ENCODE measurements at places on chromosomes 4 and X. TPM values are rescaled to one million over a fixed set of nuclear protein-coding genes. Genes with fewer than 3 reads are reported as not detected.
A peak's percentile ranks its signal among the peaks of the same experiment; 100 is the strongest.

GRCh38 chr4:121192480-121192879 lies 28.4 kb upstream of the TNIP3 start:
- H3K36me3 ChIP-seq = peaks cover 6% of the 10 kb centered on the region
- H3K27ac ChIP-seq = no peak overlapping the region
- peak; percentile 75 for DNase-seq
- H3K4me1 ChIP-seq = peaks cover 45% of the 10 kb centered on the region

- H3K27ac ChIP-seq = no peak overlapping the region
- no peak for DNase-seq
- H3K4me3 ChIP-seq = no peak overlapping the region
- peaks cover 27% of the 10 kb centered on the region for H3K4me1 ChIP-seq
These were observed 16.7 kb upstream of the AFAP1 start for GRCh38 chr4:7956270-7956808.

The TLR1 gene
- total RNA-seq = 2.6 TPM

- peaks cover 12% of the 10 kb centered on the region for H3K27me3 ChIP-seq
- no peak overlapping the region for H3K4me3 ChIP-seq
- no peak overlapping the region for H3K27ac ChIP-seq
- H3K36me3 ChIP-seq = no peaks in the 10 kb centered on the region
- DNase-seq = peak; percentile 88
These were observed 19.9 kb downstream of the DGAT2L6 start for GRCh38 chrX:70196961-70197720.

DNA sequence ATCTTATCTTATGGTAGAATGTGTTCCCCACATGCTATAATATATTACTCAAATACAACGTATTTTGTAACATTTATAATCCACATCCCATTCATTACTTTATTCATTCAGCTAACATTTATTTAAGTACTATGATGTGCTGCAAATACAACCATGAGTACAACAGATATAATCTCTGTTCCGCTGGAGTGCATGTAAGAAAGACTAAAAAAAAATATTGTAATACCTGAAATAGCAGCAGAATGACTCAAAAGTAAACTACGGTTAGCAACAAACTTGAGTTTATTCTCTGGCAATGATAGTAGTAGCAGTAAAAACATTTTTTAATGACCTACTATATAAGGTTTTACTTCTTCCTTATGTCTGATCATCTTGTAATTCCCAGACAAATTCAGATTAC lies 1776.3 kb downstream of the STIM2 start:
- no peak overlapping the region for H3K27ac ChIP-seq
- H3K36me3 ChIP-seq = no peaks in the 10 kb centered on the region
- no peaks in the 10 kb centered on the region for H3K27me3 ChIP-seq
- no peak for DNase-seq

The MAGEB17 gene
- not detected for total RNA-seq

GRCh38 chrX:18855919-18856644 lies 127.8 kb downstream of the PHKA2 start:
- H3K27me3 ChIP-seq = no peaks in the 10 kb centered on the region
- H3K36me3 ChIP-seq = no peaks in the 10 kb centered on the region
- no peak overlapping the region for H3K4me3 ChIP-seq
- DNase-seq = no peak

GRCh38 chr4:158799856-158800255 lies 31.0 kb downstream of the FNIP2 start:
- no peaks in the 10 kb centered on the region for H3K36me3 ChIP-seq
- H3K27ac ChIP-seq = no peak overlapping the region
- DNase-seq = no peak
- H3K4me1 ChIP-seq = peaks cover 10% of the 10 kb centered on the region
- H3K27me3 ChIP-seq = no peaks in the 10 kb centered on the region

DNA sequence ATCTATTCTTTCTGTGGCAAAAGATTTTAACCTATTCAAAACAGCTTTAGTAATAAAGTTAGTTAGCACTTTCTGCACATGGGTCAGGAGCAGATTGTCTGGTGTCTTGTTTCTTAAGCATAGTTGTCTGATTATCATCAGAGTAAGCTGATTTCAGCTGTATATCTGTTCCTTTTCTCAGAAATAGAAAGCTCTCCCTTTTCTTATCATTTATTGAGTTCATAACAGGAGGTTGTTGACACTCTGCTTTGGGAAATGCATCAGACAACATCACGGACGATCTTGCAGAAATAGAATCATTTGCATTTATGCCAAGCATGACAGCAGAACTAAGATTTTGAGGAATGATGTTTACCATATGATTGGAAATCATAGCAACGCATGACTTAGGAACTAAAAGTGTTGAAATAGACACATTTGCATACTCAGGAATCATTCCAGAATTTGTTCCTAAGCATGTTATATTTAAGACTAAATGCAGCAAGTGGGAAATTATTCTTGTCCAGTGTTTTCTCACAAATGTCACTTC lies 66.7 kb downstream of the RBMX2 start:
- H3K36me3 ChIP-seq = no peaks in the 10 kb centered on the region
- H3K4me1 ChIP-seq = no peaks in the 10 kb centered on the region
- DNase-seq = no peak
- no peak overlapping the region for H3K27ac ChIP-seq

- no peaks in the 10 kb centered on the region for H3K27me3 ChIP-seq
- no peaks in the 10 kb centered on the region for H3K4me1 ChIP-seq
- no peak overlapping the region for H3K27ac ChIP-seq
- H3K4me3 ChIP-seq = no peak overlapping the region
- H3K36me3 ChIP-seq = no peaks in the 10 kb centered on the region
These were observed 1066.0 kb downstream of the GLUD2 start for GRCh38 chrX:122113376-122113775.

DNA sequence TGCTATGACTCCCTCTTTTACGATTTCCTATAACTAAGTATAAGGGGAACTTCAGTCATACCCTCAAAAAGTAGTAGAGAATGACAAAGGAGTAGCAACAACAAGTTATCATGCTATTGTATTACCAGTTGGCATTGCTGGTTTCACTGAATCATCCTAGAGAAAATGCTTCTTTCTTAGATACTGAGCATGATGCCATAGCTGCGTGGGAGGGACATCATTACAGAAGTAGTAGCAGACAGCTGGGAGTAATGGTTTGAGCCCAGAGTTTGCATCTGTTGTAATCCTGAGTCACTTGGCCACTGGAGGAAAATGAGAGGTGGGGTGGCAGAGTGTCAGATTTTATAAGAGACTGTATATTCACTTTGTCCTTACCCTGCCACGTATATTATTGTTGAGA lies 38.6 kb downstream of the MTMR1 start:
- H3K36me3 ChIP-seq = peaks cover 57% of the 10 kb centered on the region
- H3K27ac ChIP-seq = peak overlapping the region; percentile 22
- peaks cover 19% of the 10 kb centered on the region for H3K4me1 ChIP-seq

GRCh38 chrX:125711103-125711502 lies 391.4 kb downstream of the TEX13C start:
- H3K4me3 ChIP-seq = no peak overlapping the region
- no peaks in the 10 kb centered on the region for H3K36me3 ChIP-seq
- H3K27ac ChIP-seq = no peak overlapping the region
- no peaks in the 10 kb centered on the region for H3K27me3 ChIP-seq
- H3K4me1 ChIP-seq = no peaks in the 10 kb centered on the region

- no peaks in the 10 kb centered on the region for H3K27me3 ChIP-seq
- H3K27ac ChIP-seq = no peak overlapping the region
- no peaks in the 10 kb centered on the region for H3K36me3 ChIP-seq
- H3K4me1 ChIP-seq = no peaks in the 10 kb centered on the region
These were observed 42.6 kb downstream of the GASK1B start for GRCh38 chr4:158130204-158130603.

DNA sequence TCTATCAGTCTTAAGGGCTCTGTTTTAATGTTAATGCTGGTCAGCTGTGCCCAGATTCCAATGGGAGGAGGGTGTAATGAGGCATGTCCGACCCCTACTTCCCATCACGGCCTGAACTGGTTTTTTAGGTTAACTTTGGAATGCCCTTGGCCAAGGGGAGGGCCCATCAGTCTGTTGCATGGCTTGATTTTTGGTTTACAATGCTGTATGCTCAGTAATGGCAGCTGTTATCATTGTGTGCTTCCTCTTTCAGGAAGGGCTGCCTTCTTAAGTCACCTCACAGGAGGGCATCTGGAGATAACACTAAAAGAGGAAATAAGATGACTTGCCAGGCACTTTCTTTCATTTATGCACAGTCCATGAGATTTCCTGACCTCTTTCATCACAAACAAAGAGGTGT lies 36.3 kb downstream of the ATXN3L start:
- H3K4me1 ChIP-seq = peaks cover 5% of the 10 kb centered on the region
- no peaks in the 10 kb centered on the region for H3K27me3 ChIP-seq
- peaks cover 2% of the 10 kb centered on the region for H3K36me3 ChIP-seq
- H3K27ac ChIP-seq = no peak overlapping the region
- DNase-seq = no peak

- H3K36me3 ChIP-seq = no peaks in the 10 kb centered on the region
- DNase-seq = no peak
- H3K27me3 ChIP-seq = no peaks in the 10 kb centered on the region
- H3K4me1 ChIP-seq = no peaks in the 10 kb centered on the region
These were observed 43.3 kb upstream of the STAG2 start for GRCh38 chrX:123918106-123918721.

- H3K4me3 ChIP-seq = no peak overlapping the region
- no peak overlapping the region for H3K27ac ChIP-seq
- H3K27me3 ChIP-seq = no peaks in the 10 kb centered on the region
- H3K4me1 ChIP-seq = no peaks in the 10 kb centered on the region
- no peaks in the 10 kb centered on the region for H3K36me3 ChIP-seq
These were observed 104.7 kb upstream of the NKX1-1 start for GRCh38 chr4:1510931-1511330.

The TBCK gene
- total RNA-seq = 29.5 TPM

DNA sequence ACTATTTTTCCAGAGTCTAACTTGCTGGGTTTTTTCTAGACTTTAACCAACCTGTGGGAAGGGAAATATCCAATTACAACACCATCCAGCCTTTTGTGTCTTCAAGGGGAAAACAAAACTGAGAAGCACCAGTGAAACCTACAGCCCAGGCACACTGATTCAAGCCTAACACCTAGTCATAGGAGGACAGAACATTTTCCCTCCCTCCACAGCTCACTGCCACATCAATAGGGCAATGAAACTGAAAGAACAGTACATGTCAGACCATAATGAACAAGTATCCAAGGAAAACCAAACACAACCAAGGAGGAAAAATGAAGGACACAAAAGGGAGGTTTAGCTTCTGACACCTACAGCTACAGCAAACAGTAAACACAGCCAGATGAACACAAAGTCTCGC lies 17.6 kb downstream of the MAGEA8 start:
- no peaks in the 10 kb centered on the region for H3K36me3 ChIP-seq
- no peaks in the 10 kb centered on the region for H3K27me3 ChIP-seq
- DNase-seq = no peak
- no peak overlapping the region for H3K27ac ChIP-seq
- H3K4me3 ChIP-seq = no peak overlapping the region

GRCh38 chrX:153727123-153727931 lies 2.7 kb downstream of the ABCD1 start:
- H3K4me1 ChIP-seq = peaks cover 24% of the 10 kb centered on the region
- peak overlapping the region; percentile 74 for H3K27ac ChIP-seq
- DNase-seq = peak; percentile 56
- H3K27me3 ChIP-seq = no peaks in the 10 kb centered on the region

The GNRHR gene
- not detected for total RNA-seq

The TMEM31 gene
- total RNA-seq = not detected

The GDPD2 gene
- 0.19 TPM for total RNA-seq

DNA sequence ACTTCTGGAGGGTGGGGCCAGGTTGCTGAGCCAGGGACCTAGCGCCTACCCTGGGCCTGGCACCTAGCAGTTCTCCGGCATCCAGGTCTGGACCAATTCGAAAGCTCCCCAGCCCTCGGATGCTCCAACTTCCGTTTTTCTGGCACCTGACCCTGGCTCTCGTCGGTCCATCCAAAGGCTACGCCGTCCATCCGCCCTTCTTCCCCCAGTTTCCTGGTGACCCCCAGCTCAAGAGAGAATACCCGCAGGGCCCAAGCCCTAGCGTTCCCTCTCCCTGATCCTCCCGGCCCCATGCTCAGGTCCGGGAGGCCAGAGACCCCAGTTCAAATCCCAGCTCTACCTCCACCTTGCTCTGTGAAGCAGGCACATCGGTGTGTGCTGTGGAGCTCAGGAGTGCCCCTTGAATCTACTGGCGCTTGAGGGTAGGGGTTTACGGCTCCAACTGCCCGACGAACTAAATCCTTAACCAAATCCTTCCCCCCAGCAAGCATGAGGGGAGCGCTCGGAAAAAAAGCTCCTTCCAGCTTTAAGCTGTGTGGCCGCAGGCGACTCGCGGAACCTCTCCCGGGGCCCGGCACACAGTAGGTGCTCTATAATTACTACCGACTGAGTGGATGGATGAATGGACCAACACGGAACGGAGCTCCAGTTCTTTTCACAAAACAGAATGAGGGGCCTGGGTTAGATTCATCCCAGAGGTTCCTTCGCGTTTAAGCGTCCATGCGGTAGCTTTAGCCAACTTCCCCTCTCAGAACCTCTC lies 1.1 kb downstream of the CRMP1 start:
- H3K36me3 ChIP-seq = peaks cover 2% of the 10 kb centered on the region
- no peak for DNase-seq
- no peaks in the 10 kb centered on the region for H3K4me1 ChIP-seq
- H3K4me3 ChIP-seq = no peak overlapping the region
- H3K27ac ChIP-seq = no peak overlapping the region

- no peak for DNase-seq
- H3K36me3 ChIP-seq = peaks cover 3% of the 10 kb centered on the region
- no peaks in the 10 kb centered on the region for H3K27me3 ChIP-seq
These were observed 75.6 kb downstream of the LRBA start for GRCh38 chr4:150939530-150939929.

GRCh38 chr4:71469541-71469940 lies 130.7 kb downstream of the SLC4A4 start:
- DNase-seq = no peak
- no peaks in the 10 kb centered on the region for H3K4me1 ChIP-seq
- H3K27me3 ChIP-seq = no peaks in the 10 kb centered on the region
- no peaks in the 10 kb centered on the region for H3K36me3 ChIP-seq
- no peak overlapping the region for H3K4me3 ChIP-seq

DNA sequence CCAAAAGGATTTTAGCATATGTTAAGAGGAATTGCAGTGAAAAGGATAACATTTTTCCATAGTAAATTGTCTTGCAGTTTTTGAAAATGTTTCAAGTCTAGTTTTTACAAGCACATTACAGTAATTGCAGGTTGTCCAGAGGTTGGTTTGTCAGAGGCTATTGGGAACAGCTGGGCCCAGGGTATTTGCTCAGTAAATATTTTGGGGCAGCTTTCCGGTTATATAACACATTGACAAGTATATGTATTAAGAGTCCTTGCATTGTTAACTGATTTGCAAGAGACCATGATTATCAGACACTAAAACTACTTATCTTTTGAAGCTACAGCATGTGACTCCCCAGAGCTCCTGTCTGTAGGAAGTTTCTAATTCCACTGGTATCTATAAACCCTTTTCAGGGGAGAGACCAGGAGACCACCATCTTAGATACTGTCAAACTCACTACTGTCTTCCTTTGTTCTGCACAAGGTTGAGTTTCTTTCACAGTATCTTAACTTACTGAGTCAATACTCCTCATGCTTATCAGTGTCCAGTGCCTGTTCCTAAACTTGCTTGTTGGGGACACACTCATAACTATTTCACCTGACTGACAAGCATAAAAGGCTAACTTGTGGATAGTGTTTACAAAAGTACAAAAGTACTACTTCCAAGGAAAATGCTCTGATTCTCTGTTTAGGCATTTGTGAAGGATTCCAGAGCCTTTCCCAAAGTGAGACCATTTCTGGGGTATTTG lies 18.9 kb upstream of the RGN start:
- H3K27me3 ChIP-seq = no peaks in the 10 kb centered on the region
- no peaks in the 10 kb centered on the region for H3K4me1 ChIP-seq
- no peak for DNase-seq

The STOX2 gene
- not detected for total RNA-seq

GRCh38 chrX:70042399-70043371 lies 7.1 kb downstream of the AWAT2 start:
- no peaks in the 10 kb centered on the region for H3K4me1 ChIP-seq
- H3K27ac ChIP-seq = no peak overlapping the region
- no peak overlapping the region for H3K4me3 ChIP-seq
- DNase-seq = no peak
- no peaks in the 10 kb centered on the region for H3K36me3 ChIP-seq
- H3K27me3 ChIP-seq = no peaks in the 10 kb centered on the region

The SPARCL1 gene
- total RNA-seq = not detected

The SFRP2 gene
- total RNA-seq = not detected
